Progenitor cell of endocrine pancreas (in vitro differentiated cells): ENCODE measurements at places on chromosomes 4 and X.

GRCh38 chrX:14865201-14865600 lies 7.7 kb downstream of the FANCB start:
- no peak for DNase-seq

DNA sequence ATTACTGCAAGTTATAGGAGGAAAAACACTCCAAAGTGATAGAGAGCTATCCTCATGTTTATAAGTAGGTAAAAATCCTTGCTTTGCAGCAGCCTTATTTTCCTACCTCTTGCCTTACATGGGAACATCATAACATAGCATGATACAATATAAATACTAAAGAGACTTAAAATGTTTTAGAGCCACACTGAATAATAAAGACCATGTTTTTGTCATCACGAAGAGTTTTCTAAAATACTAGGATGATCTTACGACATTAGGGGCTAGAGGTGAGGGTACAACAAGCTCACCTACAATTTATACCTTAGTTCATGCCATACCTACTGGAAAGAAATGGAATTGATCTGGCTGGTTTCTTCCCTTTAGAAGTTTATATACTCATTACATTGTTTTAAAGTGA lies 184.8 kb downstream of the FBXW7 start:
- DNase-seq, result no peak

GRCh38 chr4:145097331-145097820 lies 620 bp downstream of the ANAPC10 start:
- no peak for DNase-seq

DNA sequence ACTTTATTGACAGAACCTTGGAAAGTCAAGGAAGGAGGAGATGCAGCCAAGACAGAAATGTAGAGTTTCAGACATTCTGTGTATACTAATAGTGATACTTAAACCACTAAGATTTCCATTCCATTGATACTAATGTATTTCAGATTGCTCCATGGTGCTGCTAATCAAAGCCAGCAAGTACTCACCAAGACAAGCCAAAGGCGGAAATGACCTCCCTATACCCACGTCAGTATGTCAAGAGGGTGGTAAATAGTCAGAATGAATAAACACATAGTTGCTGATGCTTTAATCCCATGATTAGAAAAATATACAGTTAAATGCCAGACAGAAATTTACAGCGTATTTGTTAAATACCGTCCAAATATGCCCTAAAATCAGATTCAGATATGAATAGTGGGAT lies 417.8 kb upstream of the INTU start:
- no peak for DNase-seq

DNA sequence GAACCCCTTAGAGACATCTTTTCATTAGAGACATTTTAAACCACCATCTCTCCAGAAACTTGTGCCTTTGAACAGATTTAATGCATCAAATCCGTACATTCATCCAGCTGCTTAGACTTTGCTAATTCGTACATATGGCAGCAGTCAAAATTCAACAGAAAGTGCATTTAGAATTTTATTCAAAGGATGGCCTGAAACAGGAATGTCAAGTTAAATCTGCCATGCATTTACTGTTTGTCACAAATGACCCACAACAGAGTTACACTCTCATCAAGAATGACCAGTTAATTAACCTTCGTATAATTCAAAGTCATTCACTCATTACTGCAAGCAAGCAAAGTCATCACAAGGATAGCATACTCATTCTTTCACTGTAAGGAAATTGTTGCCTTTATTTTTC lies 284.3 kb downstream of the SLC7A11 start:
- no peak for DNase-seq

- peak; percentile 14 for DNase-seq
Measured at GRCh38 chrX:148500423-148501385, at the start of gene AFF2. Gene AFF2 (plus strand): TSS chrX:148500617. CDS start chrX:148501098, 481 bp downstream.

GRCh38 chr4:84691170-84691691 lies 108.3 kb downstream of the CDS1 start:
- no peak for DNase-seq

- no peak for DNase-seq
Measured at GRCh38 chr4:42654631-42655268, 2.2 kb downstream of the ATP8A1 start.

GRCh38 chr4:142881331-142881730 lies 35.2 kb upstream of the INPP4B start:
- DNase-seq, result no peak

DNA sequence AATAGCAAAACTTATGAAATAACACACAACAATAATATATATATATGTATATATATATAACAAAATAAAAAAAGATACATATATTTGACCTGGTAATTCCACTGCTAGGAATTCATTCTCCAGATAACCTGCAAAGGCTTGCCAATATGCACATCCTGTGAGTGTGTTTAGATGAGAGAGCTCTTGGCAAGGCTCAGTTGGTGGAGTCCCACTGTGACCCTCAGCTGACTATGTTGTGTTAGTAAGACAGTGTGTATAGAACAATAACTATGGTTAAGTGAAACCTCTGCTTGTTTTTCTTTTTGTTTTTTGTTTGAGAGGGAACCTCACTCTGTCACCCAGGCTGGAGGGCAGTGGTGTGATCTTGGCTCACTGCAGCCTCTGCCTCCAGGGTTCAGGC lies 39.5 kb upstream of the RBMX start:
- DNase-seq, result no peak

GRCh38 chr4:146343199-146343598 lies 128.9 kb downstream of the REELD1 start:
- no peak for DNase-seq

GRCh38 chrX:10847333-10847732 lies 226.9 kb upstream of the MID1 start:
- no peak for DNase-seq

DNA sequence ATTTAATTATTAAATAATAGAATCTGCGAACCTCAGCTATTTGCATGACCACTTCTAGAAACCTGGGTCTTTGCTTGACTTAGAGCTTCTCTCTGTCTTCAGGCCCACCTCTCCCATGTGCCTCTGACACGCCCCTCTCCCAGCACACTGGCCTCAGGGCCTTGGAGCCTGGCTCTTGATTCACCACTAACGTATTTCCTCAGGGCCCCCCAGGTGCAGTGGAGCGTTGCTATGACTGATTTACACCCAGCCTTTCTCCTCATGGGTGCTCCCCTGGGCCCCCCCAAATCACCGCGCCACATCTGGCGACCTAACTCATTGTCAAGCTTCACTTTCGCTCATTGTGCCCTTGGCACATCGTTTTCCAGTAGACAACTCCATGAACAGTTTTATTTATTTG lies 37.9 kb upstream of the TENM3 start:
- no peak for DNase-seq

GRCh38 chr4:90745176-90745575 lies 618.0 kb downstream of the CCSER1 start:
- DNase-seq, result no peak

DNA sequence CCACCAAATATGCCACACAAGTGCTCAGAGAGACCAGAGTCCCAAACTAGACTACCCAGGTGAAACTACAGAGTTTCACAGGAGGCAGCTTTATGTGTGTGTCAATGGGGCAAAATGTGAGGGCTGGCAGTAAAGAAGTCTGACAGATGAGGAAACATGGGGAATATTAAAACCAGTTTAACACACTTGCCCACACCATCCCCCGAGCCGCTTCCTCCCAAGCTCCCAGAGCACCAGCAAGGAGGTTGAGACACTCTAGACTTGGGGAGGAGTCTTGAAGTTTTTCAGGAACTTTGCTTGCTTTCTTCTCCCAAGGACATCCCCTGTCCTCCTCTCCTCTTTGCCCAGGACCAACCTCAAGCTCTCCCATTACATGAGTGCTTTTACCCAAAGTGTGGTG lies 94.7 kb upstream of the SPRY1 start:
- no peak for DNase-seq

GRCh38 chrX:103480526-103480925 lies 38.8 kb downstream of the RAB40A start:
- no peak for DNase-seq

DNA sequence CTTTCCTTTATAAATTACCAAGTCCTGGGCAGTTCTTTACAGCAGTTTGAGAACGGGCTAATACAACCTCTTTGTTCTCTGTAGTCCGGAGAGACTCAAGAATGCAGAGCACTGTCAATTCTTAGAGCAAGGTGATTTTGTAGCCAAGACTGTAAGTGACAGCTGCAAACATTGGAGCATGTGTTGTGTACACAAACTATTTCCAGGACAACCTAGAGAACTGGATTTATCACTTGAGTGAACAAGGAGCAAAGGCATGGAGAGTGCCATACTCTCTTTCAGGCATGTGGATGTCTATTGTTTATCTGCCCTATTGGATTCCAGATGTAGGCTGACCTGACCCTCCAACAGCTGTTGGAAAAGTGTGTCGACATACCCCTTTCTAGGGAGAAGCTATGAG lies 153.9 kb downstream of the SPANXN3 start:
- DNase-seq, result no peak
